ENCODE measurements at places on chromosomes 6 and 20.

DNA sequence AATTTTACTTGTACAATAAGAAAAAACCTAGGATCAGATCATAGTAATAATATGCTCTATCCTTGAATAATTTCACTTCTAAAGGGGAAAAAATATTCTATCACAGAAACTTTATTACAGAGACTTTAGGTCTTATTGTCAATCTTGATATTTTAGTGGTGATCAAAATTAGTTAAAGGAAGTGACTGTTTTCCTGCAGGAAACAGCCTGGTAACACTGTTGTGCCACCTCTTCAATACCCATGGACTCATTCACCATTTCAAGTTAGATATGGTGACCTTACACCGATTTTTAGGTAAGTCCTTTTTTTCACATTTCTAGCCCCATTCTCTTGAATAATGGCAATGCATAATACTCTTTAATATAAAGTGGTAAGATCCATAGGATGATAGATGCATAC lies 99.2 kb downstream of the MTFR2 start:
- DNase-seq: no peak

DNA sequence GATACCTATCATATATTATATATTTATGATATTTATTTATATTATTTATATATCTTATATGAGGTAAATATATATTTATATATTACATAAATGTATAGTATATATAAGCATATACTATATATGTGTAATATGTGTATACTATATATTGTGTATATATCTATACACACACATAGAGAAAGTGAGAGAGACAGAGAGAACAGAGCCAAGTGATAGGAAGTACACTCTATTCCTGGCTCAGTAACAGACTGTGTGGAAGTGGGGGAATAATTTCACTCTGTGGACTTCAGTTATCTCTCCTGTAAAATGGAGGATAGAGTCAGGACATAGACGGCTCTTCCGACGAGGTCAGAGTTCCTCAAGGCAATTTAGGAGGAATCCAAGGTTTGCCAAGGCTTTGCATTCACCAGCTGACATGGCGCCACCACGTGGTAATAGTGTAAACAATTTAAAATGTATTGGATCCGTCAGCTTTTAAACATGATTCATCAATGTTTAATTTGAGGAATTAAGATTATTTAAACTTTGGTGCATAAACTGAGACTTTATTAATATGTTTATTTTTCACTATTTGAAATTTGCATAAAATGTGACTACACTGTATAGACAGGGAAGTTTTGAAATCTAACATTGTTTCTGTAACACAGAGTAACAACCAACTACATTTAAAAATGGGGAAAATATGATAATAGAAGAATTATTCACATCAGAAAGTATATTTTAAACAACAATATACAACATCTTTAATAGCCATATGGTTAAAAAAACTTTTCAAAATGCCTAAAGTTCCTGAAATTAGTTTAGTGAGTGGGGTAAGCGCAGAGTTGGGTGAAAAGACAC lies 75.4 kb upstream of the TMEM244 start:
- DNase-seq: peak; percentile 20

DNA sequence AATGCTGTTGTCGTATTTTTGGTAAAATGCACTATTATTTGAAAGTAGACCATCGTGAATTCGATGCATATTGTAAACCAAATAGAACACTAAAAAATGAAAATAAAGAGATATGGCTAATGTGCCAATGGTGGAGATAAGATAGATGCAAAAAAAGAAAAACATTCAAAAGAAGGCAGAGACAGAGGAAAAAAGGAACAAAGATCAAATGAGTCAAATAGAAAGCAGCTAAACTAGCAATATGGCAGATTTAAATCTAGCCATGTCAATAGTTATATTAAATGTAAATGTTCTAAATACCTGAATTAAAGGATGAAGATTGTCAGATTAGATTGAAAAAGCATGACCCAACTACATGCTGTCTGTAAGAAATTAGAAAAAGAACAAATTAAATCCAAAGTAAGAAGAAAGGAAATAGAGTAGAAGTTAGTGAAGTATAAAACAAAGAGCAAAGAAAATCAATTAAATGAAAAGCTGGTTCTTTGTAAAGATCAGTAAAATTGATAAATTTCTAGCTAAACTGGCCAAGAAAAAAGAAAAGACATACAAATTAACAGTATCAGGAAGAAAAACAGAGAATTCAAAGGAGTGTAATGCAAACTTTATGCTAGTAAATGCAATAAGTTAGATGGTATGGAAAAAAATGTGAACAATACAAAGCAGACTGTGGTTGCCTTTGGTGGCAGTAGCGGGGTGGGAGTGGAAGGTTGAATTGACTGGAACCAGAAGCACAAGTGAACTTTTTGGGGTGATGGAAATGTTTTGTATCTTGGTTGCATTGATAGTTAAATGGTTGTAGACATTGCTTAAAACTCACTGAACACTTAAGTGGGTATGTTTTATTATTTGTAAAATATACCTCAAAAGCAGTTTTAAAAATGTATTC lies 44.8 kb downstream of the PTPN1 start:
- no peak for DNase-seq

- peak; percentile 65 for DNase-seq
These were observed 398 bp downstream of the STK35 start for GRCh38 chr20:2101865-2102584.

GRCh38 chr6:105603788-105604586 lies 201.1 kb upstream of the PREP start:
- DNase-seq: no peak

Measured in RCC 7860 (cell line).